Adipocyte (in vitro differentiated cells): ENCODE measurements at places on chromosomes 2 and 18.

DNA sequence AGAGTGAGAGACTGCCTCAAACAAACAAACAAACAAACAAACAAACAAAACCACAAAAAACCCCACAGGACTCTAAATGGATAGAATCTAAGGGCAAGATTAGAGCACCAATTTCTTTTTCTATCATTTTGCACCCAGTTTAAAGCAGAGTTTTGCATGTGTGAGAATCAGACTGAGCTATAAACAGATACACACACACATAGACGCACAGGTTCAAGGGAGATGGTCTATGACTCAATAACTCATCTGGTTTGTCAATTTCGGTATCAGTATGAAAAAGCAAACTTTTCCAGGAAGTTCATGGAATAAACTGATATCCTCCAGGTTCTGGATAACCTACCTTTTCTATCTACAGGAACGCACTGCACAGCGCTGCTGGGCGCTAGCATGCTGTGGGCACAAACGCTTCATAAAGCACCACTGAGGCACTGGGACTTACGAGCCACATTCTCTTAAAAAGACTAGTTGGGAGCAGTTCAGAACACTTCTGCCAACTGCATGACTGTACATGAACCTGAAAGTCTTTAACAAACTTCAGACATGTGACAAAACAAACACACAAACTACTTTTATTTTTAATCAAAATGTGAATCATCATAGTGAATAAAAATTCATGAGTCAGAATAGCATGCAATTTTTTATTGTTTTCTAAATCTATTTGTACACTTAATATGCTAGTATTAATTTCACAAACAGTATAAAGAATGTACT is 46.6 kb downstream of the ID2 start:
- no peak for DNase-seq

- no peak for DNase-seq
Observed at GRCh38 chr2:236793023-236794011, 223.7 kb downstream of the ACKR3 start.

DNA sequence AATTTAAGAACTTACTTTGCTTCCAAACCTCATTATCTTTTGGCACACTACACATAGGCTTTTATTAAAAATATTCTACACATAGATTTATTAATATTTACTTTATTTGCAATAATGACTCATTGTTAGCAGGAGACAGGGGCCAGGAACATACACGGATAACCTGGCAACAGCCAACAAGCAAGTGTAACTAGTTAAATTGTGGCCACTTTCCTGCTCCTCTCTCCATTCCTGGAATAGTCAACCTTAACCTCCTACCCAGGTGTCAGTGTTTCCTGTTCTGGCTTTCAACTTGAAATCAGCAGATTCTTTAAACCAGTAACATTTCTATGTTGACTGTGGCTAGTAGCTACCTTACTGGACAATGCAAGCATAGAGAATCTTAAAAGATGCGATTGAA is 26.5 kb downstream of the ACVR1 start:
- DNase-seq: no peak

DNA sequence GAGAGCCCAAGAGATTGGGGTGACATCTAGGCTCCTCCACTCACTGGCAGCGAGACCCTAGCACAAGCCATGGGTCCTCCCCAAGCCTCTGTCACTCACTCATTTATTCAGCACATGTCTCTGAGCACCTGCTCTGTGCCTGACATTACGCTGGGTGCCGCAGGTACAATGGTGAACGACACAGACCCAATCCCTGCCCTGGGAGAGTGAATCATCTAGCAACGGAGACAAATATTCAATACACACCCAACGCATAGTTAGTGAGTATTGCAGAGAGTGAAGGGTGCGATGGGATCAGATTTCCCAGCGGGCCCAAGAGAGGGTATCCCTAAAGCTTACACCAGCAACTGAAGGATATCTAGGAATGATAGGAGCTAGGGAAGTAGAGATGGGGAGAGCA is 45.5 kb downstream of the ZFP36L2 start:
- DNase-seq: no peak

GRCh38 chr2:44009136-44009735 is 13.4 kb upstream of the LRPPRC start:
- DNase-seq: no peak

- no peak for DNase-seq
Observed at GRCh38 chr2:208620487-208620978, 213.9 kb downstream of the PTH2R start.

- no peak for DNase-seq
Observed at GRCh38 chr2:980176-980575, 29.5 kb downstream of the SNTG2 start.

DNA sequence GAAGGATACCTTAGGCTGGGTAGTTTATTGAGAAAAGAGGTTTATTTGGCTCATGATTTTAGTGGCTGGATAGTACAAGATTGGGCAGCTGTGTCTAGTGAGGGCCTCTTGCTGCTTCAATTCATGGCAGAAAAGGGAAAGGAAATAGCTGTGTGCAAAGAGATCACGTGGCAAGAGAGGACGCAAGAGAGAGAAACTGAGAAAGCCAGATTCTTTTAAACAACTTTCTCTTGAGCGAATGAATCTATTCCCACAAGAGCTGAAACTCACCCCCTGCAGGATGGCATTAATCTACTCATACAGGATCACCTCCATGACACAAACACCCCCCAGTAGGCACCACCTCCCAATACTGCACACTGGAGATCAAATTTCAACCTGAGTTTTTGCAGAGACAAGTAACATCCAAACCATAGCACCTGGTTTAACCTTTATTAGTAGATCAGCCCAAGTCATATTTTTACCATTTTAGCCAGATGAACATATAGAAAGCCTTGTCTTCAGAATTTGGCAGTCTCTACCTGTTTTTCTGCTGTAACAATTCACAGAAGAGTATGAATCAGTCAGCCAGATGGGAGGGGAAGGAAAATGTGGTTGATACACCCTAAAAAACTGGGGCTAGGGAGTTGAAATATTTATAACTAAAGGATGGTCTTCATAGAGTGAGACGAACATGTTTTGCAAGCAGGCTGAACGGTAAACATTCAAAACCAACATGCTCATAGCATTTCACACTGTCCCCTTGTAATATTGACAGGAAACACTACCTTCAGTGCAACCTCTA is 73.9 kb upstream of the NCKAP5 start:
- no peak for DNase-seq

DNA sequence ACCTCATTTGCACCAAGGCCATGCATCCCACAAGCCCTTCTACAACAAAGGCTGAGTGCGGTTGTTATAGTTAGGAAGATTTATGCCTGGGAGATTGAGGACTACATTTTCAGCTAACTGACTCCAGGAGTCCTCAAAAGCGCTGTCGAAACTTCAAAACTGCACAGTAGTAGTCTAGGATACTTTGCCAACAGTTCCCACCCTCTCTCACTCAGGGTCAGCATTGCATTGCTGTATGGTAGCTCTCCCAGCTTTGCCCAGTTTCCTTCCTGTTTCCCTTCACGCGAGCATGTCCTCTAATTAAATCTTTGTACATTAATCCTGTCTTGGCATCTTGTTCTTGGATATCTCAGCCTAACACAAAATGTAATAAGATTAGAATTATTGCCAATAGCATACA is 420.6 kb upstream of the UBE2E3 start:
- no peak for DNase-seq

DNA sequence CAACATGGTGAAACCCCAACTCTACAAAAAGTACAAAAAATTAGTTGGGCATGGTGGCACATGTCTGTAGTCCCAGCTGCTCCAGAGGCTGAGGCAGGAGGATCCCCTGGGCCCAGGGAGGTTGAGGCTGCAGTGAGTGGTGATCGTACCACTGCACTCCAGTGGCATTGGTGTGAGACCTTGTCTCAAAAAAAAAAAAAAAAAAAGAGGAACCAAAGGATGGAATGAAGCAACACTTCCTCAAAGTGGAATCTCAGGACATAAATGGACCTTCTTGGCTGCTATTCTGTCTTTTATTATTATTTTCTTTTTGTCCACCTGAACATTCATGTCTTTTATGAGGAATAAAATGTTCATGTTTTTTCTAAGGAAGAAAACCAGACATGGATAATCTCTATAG is 13.7 kb downstream of the GEMIN6 start:
- DNase-seq: no peak

DNA sequence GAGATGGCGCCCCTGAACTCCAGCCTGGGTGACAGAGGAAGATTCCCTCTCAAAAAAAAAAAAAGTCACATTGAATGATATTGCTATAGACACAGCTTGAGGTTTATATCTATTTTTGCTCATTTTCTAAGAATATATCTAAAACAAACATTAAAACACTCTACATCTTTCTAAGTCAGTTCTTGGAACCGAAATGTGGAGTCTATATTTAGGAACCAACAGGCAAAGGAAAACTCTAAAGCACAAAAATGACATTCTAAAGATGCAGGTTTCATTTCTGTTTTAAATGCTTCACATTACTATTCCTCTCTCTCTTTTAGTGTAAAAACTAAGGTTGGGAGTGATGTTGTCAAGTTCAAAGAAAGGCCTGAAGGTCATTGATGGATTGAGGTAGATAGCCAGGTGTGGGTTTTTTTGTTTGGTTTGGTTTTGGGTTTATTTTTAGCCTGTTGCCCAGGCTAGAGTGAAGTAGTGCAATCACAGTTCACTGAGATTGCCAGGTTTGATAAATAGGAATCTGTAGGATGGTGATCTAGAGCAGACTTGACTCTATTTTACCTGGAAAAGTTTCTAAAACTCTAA is 194.0 kb upstream of the RBBP8 start:
- DNase-seq: no peak

DNA sequence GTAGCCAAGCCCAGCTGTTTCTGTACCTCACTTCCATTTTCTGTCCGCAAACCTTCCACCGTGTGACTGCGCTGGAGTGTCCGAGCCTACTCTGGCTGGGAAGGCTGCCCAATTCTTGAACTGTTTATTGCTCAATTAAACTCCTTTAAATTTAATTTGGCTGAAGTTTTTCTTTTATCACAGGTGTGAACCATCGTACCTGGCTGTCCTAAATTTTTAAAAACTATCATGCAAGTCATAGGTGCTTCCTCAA is 6.2 kb upstream of the RNU2-63P start:
- DNase-seq: no peak

DNA sequence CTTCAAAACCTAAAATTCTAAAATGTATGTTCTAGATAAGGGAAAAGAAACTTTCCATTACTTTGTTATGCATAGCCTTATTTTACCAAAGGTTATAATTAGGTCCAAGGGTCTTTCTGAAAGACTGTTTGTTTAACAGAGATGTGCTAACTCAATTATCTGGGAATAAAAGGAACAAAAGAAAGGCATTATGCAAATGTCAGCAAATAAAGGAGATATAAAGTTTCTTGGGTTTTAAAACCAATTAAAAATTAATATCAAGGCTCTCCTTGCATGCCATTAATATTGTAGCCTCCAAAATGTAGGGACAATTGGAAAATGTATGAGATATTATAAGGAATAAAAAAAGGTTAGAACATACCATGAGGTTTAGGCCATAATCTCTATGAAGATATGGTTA is 87.8 kb upstream of the DOCK10 start:
- DNase-seq: no peak

DNA sequence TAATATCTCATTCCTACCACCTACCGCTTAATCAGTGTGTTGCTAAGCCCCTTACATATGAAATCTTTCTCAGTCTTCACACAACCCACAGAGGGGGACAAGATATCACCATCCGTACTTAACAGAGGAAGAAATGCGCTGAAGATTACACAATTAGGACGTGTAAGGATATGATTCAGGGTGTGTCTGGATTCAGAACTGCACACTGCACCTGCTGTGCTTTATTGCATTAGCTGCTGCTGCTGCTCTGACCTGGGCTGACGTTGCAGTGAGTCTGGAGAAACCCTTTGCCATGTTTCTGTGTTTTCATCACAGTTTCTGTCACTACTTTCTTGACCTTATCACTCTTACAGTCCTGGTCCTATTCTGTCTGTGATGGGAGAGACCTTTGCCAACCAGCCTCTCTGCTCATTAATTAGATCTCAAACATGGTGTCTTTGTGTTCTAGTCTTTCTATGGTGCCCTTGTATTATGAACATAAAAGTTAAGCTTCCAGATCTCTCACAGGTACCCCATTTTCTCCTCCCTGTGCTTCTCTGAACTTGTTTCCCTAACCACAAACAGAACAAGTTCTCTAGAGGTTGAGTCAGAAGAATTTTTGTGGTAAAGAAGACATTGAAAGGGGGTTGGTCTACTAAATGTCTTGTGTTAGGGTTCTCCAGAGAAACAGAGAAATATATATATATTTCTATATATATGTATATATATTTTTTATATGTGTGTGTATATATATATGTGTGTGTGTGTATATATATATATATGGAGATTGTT is 92.9 kb upstream of the CYP1B1 start:
- peak; percentile 49 for DNase-seq

GRCh38 chr2:213108308-213108707 is 43.1 kb downstream of the IKZF2 start:
- DNase-seq: no peak

GRCh38 chr2:237092506-237092905 is 6.8 kb downstream of the COPS8 start:
- no peak for DNase-seq

DNA sequence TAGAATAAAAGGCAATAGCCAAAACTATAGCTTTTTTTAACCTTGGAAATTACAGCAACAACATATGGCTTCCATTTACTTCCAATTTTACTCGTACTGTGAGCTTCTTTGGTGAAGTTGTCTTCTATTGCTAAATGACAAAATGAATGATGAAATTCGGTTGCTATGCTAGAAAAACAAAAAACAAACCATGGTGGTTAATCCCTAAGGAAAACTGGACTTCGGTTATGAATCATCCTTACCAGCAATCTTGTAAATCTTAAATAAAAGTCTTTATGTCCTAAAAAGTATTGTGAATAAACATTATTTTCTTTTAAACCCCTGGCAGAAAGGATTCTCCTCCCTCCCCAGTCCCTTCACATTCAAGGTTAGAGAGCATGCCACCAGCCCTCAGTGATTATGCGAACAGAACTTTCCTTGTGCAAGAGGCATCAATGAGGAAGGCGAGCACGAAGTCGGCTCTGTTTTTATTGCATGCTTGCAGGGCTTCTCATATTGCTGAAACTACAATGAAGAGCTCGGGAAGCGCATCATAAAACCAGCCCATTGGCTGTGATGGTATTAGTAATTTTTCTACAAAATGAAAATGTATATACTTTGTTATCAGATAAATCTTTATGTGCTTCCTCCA is 62.9 kb downstream of the ZNF521 start:
- peak; percentile 95 for DNase-seq

- DNase-seq: no peak
Observed at GRCh38 chr2:207341112-207341750, 175.5 kb upstream of the KLF7 start.

GRCh38 chr2:236661061-236661761 is 91.6 kb downstream of the ACKR3 start:
- peak; percentile 13 for DNase-seq

DNA sequence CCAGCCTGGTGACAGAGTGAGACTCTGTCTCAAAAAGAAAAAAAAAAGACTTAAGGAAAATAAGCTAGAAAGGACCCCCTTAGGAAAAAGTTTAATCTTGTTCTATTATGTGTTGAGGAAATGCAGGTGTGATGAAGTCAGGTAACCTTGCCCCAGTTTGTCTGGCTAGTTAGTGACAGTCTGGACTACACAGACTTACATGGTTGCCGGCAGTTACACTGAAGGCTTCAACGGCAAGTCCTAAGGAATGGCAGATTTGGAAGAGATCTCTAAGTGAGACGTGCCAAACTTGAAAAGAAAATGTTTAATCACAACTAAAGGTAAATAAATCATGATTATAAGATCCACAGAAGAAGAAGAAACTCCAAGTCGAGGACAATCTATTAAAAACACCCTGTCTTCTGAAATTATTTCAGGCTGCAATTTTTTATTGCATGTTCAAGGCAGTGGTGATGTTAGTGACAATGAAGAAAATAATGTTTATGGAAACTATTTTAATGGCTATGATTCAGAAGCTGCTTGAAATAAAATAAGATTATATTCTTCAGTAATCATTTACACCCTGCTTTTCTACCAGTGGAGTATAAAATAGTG is 84.2 kb downstream of the TTC27 start:
- DNase-seq: no peak
